ENCODE measurements at places on chromosomes 3 and 15.
A peak's percentile ranks its signal among the peaks of the same experiment; 100 is the strongest.

DNA sequence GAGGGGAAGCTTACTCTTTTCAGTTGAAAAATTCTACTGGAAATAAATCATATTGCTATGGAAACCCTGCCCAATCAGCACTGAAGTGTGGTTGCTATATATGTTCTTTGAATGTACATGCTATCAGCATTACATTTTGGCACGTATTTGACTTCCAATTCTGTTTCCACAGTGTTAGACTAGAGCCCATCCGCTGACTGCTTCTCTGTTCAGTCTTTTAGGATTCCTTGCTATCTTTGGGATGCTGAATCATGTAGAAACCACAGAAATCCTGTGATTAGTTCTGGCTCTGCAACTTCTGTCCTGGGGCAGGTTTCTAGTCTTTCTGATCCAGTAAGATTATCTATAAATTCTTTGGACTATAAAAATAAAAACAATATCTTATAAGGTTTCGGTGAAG lies 128.2 kb upstream of the SLC7A14 start:
- DNase-seq, result no peak

DNA sequence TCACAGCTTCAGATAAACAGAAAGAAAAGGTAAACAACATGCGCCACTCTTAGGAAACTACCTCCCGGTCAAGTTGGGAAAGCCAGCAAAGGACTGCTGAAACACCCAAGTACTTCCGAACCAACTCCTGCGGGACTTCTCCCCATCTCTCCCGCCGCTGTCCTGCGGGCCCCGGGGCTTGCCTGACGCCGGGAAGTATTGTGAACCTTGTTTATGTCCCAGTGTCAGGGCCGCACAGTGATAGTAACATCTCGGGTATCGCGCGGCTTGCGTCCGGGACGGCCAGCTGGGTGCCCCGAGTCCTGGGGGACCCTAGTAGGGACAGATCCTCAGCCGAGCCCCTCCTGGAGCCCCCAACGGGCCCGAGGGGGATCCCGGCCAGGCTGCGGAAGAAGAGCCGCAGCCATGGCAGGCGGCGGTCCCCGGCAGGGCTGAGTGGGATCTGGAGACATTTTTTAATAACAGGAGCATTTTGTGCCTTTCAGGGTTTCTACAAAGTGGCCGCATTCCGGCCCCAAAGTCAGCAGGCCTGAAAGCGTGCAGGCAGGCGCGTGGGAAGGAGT lies 756 bp downstream of the CLPX start:
- DNase-seq, result peak; percentile 87

DNA sequence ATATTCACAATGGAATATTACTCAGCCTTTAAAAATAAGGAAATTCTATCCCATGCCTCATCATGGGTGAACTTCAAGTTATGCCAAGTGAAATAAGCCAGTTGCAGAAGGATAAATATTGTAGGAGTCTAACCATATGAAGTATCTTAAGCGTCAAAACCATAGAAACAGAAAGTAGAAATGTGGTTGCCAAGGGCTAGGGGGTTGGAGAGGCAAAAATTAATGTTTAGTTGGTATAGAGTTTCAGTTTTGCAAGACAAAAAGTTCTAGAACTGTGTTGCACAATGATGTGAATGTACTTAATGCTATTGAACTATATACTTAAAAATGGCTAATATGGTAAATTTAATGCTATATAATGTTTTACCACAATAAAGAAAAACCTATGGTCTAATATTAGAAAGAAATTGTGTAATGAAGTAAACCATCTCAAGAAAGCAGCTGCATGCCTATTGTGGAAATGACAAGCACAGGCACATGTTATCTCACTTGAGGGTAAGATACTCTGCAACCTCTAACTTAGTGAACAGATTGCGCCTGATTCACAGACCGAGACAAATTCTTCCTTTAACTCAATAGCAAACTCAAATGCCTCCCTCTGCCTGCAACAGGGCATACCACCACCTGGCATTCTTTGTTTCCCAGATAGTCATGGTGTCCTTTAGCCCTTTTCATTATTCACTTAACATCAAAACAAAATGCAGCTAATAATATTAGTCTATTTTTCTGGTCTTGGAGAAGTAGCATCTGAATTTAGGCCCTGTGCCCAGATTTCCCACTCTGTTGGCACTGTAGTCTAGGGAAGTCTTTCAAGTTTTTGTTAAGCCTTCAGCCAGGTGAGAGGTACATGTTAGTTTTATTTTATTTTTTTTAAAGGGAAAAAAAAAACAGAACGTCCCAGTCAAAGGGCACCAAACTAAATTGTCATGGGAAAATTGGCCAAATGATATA lies 80.2 kb upstream of the ACP3 start:
- no peak for DNase-seq

DNA sequence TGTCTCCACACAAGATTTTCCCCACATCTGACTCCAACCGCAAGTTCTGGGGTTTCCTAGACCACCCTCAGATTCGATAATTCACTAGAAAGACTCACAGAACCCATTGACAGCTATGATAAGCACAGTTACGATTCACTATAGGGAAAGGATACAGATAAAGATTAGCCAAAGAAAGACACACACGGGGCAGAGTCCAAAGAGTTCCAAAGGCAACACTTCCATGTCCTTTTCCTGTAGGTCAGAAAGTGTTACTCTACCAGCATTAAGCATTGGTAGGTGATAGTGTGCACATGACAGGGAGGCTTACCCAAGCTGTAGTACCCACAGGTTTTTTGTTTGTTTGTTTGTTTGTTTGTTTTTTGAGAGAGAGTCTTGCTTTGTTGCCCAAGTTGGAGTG lies 48.1 kb downstream of the PHLDB2 start:
- no peak for DNase-seq

GRCh38 chr3:64741341-64741740 lies 53.5 kb upstream of the ADAMTS9 start:
- DNase-seq, result no peak

- DNase-seq, result no peak
These were observed 1.1 kb upstream of the SSUH2 start for GRCh38 chr3:8645712-8646111.

GRCh38 chr15:98769867-98770266 lies 121.5 kb downstream of the IGF1R start:
- DNase-seq, result no peak

DNA sequence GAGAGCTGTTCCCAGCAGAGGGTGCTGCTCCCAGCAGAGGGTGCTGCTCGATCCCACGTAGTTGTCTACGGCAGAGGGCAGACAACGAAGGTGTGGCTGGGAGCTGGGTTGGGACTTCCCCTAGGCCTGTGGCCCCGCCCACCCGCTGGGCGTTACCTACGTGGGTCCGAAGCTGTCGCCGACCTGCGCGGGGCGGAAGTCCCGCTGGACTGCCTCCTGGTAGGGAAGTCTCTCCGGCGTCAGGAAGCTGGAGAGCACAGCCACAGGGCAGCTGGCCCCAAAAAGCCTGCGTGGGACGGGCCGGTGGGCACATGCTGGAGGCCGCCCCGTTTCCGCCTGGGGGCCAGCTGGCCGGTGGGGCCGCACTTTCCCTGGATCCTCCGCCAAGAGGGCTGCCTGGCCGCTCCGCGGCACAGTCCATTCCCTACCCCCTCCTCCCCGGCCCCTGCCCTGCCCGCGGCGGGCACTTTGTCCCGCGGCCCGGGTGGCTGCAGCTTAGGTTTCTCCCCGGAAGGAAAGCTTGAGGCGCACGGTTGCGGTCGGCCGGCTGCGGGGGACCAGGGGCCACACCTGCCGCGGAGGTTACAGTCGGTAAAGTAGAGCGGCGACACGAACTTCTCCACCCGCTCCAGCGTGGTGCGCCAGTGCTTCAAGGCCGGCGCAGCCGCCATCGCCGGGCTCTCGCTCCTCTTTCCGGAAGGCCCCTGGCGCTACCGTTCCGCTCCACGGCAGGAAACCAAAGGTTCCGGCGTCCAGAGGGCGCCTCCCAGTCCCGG lies at the start of gene MAN2C1:
Gene MAN2C1 (minus strand): TSS at position 695 of the 776 bp plus-strand sequence. CDS start 24 bp downstream, at position 671.
- DNase-seq, result peak; percentile 97
